ENCODE measurements at places on chromosomes 16 and 17.

- peak; percentile 17 for DNase-seq
Observed at GRCh38 chr16:81204798-81205680, 33.5 kb upstream of the BCO1 start.

GRCh38 chr17:36514856-36515255 is 19.8 kb downstream of the MYO19 start:
- no peak for DNase-seq

GRCh38 chr17:7318121-7318860 is 3.1 kb upstream of the GPS2 start:
- DNase-seq = no peak

DNA sequence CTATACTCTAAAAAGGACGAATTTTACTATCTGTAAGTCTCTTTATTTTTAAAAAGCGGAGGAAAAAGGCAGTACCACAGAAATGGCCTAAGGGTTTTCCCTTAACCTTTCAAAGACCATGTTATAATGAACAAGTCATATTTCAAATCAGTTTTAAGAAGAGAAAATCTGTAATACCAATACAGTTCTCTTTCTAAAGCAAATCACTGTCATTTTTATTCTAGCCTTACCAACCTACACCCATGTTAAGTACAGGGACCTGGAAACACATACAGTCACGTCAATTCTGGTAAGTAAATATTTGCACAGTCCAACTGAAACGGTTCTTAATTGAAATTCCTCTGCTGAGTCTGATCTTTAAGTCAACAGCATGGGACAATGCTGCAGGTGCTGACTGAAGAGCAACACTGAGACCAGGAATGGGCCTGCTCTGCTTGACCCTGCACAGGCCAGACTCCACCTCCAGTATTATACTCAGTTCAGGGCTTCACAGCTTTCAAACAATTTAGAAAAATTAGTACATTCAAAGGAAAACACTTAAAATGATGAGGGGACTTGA is 20.2 kb downstream of the MBTPS1 start:
- DNase-seq = no peak

DNA sequence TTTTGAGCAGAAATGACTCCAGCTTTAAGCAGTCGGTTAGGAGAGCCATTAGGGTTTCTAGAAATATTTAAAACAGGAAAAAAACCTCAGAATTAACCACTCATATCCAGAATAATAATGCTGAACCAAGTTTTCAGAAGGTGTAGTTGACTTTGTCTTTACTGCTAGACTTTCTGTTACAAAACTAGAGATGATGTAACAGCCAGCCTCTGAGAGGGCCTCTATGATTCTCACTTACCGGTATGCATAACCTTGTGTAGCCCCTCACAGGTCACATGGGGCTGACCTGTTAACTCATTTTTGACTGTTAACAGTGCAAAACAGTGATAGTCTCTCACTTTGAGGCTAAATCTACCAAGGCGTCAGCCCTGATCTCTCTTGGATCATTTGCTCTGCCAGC is 74.3 kb downstream of the TEX14 start:
- DNase-seq = no peak

DNA sequence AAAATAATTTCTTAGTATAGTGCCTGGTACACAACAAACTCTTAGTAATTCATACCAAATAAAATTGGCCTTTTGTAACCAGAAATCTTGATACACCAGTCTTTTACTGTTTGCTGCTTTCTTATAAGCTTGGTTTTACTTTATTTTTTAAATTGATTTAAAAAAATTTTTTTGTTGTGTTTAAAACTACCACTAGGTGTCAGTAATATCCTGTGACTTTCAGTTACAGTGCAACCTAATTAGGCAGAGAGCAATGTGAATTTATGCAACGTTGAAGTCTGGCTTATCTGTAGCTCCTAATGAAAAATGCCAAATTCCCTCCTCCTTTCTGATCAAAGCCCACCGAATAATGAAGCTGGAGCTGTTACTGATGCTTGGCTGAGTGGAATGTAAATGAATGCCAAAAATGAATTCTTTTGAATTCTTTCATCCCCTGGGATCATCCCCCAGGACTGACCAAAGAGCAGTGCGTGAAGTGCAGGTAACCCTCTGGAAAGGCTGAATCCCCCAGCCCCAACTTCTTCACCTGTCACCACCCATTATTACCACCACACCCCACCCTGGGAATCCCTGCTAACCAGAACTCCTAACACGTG is 3.8 kb downstream of the ERCC4 start:
- no peak for DNase-seq

DNA sequence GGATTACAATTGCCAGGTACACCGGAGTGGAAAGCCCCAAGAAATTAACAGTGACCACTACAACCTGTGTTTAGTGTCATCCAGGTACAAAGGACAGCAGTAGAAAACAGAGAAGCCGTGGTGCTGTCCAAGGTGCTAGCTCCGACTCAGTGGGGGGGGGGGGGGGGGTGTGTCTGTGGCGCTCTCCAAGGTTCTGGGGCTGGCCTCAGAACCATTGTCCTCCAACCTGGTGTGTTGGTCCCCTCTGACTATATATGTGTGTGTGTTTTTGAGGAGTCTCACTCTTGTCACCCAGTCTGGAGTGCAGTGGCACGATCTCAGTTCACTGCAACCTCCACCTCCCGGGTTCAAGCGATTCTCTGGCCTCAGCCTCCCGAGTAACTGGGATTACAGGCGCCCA is 5.8 kb upstream of the ZNF23 start:
- DNase-seq = peak; percentile 27

GRCh38 chr16:75002474-75002873 is 3.6 kb downstream of the ZNRF1 start:
- no peak for DNase-seq

DNA sequence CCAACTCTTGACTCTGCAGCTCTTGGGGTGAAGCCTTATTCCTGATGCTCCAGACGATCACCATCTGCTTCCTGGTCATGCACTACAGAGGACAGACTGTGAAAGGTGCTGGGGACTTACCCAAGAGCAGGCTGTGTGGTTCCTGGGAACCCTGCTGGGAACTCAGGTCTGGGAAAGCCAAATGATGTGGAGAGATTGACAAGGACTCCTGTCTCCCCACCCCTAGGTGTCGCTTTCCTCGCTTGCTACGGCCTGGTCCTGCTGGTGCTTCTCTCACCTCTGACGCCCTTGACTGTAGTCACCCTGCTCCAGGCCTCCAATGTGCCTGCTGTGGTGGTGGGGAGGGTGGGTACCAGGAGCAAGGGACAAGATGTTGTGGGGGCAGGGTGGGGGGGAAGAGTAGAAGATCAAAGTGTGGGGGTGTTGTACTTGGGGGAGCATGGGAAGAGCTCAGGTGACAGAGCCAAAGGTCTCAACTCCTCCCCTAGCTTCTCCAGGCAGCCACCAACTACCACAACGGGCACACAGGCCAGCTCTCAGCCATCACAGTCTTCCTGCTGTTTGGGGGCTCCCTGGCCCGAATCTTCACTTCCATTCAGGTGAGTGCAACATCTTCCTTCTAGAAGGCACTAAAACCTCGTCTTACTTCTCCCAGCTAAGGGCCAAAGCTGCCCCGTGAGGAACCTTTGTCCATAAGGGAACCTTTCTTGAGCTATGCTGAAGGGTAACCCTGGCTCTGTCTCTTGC is 3.0 kb downstream of the SOX15 start:
- DNase-seq = no peak

DNA sequence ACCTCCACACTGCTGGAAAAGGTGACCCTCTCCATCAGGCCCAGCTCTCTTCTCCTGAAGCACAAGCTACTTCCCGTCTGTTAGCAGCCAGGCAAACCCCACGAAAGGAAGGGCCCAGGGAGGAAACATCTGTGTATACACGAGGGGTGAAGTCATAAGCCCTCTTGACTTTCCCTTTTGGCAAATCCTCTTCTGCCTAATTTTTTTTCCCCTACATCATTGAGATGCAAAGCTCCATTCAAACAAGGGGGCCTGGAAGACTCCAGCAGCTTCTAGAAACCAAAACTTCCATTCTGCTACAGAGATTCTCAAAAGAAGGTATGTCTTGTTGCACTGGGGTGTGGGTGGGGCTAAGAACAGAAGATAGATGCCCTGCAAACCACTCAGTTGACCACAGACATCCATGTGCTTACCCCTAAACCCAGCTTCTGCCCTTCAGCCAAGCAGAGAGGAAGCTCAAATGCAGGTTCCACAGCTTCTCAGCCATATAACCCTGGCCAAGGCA is 145.6 kb upstream of the RCVRN start:
- no peak for DNase-seq

- DNase-seq = no peak
Observed at GRCh38 chr16:79250502-79251098, 349.9 kb downstream of the MAF start.

GRCh38 chr16:68399456-68399855 is 48.9 kb downstream of the SMPD3 start:
- no peak for DNase-seq

DNA sequence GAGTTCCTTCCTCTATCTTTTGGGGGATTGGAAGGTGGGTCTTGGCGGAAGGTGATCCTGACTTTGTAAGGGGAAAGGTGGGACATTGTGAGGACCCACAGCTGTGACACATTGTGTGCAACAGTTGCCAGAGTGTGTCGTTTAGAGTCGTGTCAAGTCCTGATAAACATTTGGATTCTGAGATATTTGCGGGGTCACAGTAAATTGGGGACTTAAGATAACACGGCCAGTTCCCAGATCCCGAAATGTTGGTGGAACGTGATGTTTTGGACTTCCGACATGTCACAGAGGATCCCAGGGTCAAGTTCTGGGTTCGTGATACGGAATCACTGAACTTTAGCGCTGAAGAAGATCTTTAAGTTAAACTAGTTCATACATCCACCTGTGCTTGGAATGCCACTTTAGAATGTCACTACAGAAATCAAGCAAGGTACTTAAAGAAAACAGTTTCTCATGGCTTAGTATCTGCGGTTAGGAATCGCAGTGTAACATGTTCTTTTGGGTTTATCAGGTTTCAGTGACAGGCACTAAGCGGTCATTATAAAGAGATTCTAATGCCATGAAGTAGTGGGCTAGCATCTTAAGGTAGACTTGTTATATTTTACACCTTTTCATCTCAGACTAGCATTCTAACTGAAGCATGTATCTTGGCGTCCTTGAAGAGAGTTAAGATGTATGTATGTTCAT is 815 bp downstream of the ATAD5 start:
- DNase-seq = no peak

DNA sequence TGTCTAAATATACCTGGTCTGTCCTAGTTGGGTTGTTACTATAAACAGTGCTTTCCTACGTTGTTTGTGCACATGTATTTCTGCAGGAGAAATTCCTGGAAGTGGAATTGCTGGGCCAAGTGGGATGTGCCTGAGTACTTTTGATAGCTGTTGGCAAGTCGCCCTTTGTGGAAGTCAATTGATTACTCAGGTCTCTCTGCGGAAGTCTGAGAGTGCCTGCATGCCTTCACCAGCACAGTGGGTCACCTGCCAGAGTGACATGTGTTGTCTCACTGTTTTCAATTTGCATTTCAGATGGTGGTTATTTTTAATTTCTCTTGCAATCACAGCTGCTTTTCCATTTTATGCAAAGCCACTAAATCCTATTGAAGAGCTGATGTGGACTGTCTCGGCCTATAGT is 2.3 kb upstream of the MVD start:
- no peak for DNase-seq

GRCh38 chr16:66521252-66521713 is 28.6 kb downstream of the TK2 start:
- DNase-seq = no peak

DNA sequence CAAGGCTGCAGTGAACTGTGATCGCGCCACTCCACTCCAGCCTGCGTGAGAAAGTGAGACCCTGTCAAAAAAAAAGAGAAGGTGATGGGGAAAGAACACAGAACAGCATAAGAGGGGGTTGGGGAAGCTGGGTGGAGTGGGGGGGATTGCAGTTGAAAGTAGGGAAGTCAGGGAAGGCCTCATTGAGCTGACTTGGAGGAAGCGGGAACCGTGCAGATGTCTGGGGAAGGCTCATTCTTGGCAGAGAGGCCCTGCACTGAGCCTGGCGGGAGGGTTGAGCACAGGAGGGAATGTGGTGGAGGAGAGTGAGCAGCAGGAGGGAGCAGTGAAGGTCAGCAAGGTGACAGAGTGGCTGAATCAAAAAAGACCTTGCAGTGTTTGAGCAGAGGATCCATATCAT is 26.9 kb downstream of the IL4R start:
- DNase-seq = no peak

DNA sequence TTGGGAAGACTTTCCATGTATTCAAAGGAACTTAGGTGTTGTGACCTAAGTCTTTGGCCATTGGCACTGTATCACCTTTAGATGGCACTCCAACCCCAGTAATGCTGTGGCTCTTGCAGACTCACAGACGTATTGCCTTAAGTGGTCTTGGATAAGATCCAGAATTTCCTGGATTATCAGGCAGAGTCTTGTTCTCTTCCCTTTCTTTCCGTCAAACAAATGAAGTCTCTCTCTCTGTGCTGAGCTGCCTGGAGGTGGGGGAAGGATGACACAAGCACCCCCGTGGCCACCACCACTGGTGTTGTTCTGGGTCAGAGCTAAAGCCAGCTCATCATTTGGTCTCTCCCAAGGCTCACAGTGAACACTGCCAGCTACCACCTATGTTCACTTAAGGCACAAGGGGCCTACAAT is 789.9 kb upstream of the KIF2B start:
- DNase-seq = no peak

- no peak for DNase-seq
Observed at GRCh38 chr17:66676421-66676820, 158.5 kb upstream of the CACNG5 start.

DNA sequence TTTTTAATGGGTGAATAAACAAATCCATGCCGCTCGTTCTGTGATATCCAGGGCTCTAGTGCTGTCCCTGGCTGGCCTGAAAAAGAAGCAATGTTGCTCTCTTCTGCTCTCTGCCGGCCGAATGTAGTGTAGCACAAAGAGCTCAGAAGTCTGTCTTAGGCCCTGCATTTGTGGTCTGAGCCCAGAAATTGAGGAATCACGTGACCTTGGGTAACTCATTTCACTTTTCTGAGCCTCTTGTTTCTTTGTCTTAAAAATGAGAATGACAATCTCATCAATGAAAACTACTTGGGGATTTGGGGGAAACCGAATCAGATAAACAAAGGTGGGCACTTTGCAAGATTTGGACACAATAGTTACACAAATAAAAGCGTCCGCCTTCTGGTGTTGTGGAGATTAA is 381.6 kb upstream of the ASIC2 start:
- peak; percentile 26 for DNase-seq

GRCh38 chr16:973366-973765 is 2.6 kb upstream of the LMF1 start:
- no peak for DNase-seq

DNA sequence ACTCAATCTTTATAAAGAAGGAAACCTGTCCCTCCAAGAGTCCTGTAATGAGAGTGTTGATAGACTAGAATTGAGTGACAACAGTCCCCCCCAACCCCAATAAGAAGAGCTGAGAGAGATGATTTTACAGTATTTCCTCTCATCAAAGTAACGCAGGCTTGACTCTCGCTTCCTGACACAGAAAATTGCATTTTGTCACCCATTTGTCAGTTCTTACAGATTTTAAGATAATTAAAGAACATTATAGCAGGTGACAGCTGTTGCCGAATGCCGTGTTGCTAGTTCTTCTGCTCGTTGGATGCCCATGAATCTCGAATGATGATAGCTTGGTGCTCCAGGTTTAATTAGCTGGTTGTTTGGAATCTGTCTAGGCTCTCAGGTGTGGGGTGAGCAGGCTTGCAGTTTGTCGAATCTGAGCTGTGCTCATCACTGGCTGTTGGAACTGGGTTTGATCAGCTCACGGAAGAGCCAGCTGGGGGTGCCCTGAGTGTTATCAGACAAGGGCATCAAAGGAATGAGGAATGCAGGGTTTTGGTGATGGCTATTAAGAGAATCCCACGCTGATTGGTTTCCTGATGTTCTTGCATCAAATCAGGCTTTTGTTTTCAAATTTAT is 84.8 kb upstream of the CPHXL start:
- no peak for DNase-seq

Measured in stimulated activated CD4-positive, alpha-beta T cell treated with anti-CD3 and anti-CD28 coated beads, Interleukin-4, amount 100 ng/mL, for 4 hours (primary cell).